Effector memory CD4-positive, alpha-beta T cell (primary cell): ENCODE measurements at places on chromosomes 1 and 21.

- H3K27ac ChIP-seq = no peak overlapping the region
- no peaks in the 10 kb centered on the region for H3K4me1 ChIP-seq
- no peak for DNase-seq
Observed at GRCh38 chr1:203551550-203551949, 57.6 kb downstream of the OPTC start.

GRCh38 chr1:36322786-36323635 lies 434 bp downstream of the EVA1B start:
- peaks cover 29% of the 10 kb centered on the region for H3K4me1 ChIP-seq
- no peak for DNase-seq
- peak overlapping the region; percentile 67 for H3K4me3 ChIP-seq
- H3K27me3 ChIP-seq = no peaks in the 10 kb centered on the region

DNA sequence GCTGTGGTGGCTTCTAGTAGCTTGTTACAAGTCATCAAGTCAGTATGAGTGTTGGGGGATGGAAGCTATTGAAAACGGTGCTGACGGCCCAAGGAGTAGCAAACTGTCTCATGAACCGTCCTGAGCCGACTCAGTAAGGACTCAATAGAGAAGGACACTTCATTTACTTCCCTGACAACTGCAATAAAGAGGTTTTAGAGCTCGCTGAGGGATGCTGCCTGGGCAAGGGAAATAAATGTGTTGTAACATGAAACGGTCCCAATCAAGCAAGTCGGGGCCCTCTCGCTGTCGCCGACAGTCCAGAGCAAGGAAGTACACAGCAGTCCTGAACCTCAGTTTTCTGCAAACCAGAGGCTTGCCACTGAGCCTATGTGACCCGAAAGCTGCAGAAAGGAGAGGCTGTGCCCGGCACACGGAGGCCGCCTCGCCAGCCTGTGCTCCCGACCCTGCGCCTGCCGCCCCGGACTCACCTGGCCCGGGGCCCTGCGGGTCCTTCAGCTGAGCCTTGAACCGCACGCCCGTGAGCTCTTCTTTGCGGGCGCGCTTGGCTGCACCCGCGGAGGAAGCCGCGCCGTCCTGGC lies 423 bp downstream of the URB1 start:
- no peak for DNase-seq
- H3K36me3 ChIP-seq = peaks cover 4% of the 10 kb centered on the region
- H3K27ac ChIP-seq = peak overlapping the region; percentile 40
- H3K4me1 ChIP-seq = peaks cover 15% of the 10 kb centered on the region

DNA sequence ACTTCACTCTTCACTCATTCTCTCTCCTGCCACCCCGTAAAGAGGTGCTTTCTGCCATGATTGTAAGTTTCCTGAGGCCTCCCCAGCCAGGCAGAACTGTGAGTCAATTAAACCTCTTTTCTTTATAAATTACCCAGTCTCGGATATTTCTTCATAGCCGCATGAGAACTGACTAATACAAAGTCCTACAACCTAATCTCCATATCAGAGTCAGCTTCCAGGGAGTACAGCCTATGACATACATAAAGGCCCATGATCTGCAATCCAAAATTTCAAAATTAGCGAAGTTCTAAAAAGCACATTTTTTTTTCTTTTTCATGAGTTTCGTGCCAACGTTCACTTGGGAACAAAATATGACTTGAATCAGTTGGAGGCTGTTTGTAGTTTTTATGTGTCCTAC lies 256.9 kb upstream of the DUSP10 start:
- no peaks in the 10 kb centered on the region for H3K4me1 ChIP-seq
- H3K4me3 ChIP-seq = no peak overlapping the region
- DNase-seq = no peak
- no peaks in the 10 kb centered on the region for H3K36me3 ChIP-seq
- no peak overlapping the region for H3K27ac ChIP-seq
- H3K27me3 ChIP-seq = no peaks in the 10 kb centered on the region

DNA sequence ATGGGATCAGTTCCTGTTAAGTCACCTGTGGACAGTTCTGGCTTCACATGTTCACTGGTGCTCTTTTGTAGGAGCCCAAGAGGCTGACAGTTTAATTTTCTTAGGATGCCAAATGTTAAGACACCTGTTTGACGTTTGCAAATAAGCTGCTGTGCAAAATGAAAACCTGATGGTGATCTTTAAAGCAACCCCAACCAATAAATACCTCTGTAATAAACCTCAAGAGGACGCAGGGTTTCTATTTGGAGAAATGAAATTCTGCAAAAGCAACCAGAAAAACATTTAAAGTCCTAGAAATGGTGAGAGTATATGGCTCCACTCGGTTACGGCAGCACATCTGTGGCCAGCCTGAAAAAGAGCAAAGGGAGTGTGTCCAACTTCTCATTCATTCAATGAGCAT lies 5.7 kb upstream of the RHEX start:
- H3K4me1 ChIP-seq = peaks cover 2% of the 10 kb centered on the region
- H3K27ac ChIP-seq = no peak overlapping the region
- no peak overlapping the region for H3K4me3 ChIP-seq
- no peaks in the 10 kb centered on the region for H3K36me3 ChIP-seq
- H3K27me3 ChIP-seq = no peaks in the 10 kb centered on the region
- no peak for DNase-seq

GRCh38 chr1:202270871-202271326 lies 70.8 kb downstream of the UBE2T start:
- H3K4me3 ChIP-seq = no peak overlapping the region
- H3K36me3 ChIP-seq = no peaks in the 10 kb centered on the region
- H3K4me1 ChIP-seq = no peaks in the 10 kb centered on the region
- DNase-seq = no peak

DNA sequence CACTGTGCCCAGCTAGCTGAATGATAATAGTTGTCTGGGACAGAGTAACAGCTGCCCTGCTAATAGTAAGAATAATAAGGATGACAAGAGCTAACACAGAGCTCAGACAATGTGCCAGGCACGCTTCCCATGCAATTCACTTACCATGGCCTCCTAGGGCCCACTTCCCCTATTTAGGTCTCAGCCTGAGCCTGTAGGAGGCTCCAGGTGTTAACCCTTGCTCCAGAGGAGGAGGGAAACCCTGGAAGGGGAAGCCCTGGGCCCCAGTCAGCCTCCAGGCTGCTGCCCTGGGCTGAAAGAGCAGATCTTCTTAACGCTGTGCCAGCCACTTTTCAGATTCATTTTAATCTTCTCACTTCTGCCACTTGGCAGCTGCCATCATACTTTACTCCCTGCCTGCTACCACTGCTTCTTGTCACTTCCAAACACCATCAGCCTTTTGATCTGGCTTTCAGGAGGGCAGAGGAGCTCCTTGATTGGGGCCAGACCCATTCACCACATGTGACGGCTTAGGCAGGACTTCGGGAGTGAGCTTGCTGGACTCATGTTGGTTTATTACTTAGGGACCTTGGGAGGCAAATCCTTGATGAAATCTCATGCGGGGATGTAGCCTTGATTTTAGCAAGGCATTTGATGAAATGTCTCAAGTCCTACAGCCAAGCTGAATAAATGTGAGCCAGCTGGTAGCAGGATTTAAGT lies 66.7 kb upstream of the PARP1 start:
- H3K27me3 ChIP-seq = no peaks in the 10 kb centered on the region
- no peak overlapping the region for H3K27ac ChIP-seq
- H3K4me3 ChIP-seq = no peak overlapping the region
- H3K36me3 ChIP-seq = no peaks in the 10 kb centered on the region

- DNase-seq = no peak
- H3K36me3 ChIP-seq = no peaks in the 10 kb centered on the region
- no peaks in the 10 kb centered on the region for H3K4me1 ChIP-seq
- no peak overlapping the region for H3K4me3 ChIP-seq
- no peak overlapping the region for H3K27ac ChIP-seq
Observed at GRCh38 chr1:207243442-207244408, 77.8 kb upstream of the CD55 start.

- DNase-seq = no peak
- H3K4me3 ChIP-seq = no peak overlapping the region
- peaks cover 40% of the 10 kb centered on the region for H3K36me3 ChIP-seq
- H3K27me3 ChIP-seq = no peaks in the 10 kb centered on the region
Observed at GRCh38 chr1:209766051-209766450, 10.2 kb downstream of the TRAF3IP3 start.

- DNase-seq = no peak
- peaks cover 56% of the 10 kb centered on the region for H3K36me3 ChIP-seq
- no peak overlapping the region for H3K27ac ChIP-seq
Observed at GRCh38 chr1:155269381-155269780, 3.9 kb downstream of the CLK2 start.

GRCh38 chr1:59481881-59482505 lies 185.1 kb downstream of the FGGY start:
- no peak overlapping the region for H3K27ac ChIP-seq
- DNase-seq = no peak
- no peaks in the 10 kb centered on the region for H3K27me3 ChIP-seq
- H3K4me3 ChIP-seq = no peak overlapping the region
- no peaks in the 10 kb centered on the region for H3K36me3 ChIP-seq
- no peaks in the 10 kb centered on the region for H3K4me1 ChIP-seq

- no peak overlapping the region for H3K4me3 ChIP-seq
- no peaks in the 10 kb centered on the region for H3K27me3 ChIP-seq
- peaks cover 16% of the 10 kb centered on the region for H3K36me3 ChIP-seq
- no peak for DNase-seq
- no peaks in the 10 kb centered on the region for H3K4me1 ChIP-seq
Observed at GRCh38 chr1:205597691-205598314, 34.0 kb downstream of the ELK4 start.

DNA sequence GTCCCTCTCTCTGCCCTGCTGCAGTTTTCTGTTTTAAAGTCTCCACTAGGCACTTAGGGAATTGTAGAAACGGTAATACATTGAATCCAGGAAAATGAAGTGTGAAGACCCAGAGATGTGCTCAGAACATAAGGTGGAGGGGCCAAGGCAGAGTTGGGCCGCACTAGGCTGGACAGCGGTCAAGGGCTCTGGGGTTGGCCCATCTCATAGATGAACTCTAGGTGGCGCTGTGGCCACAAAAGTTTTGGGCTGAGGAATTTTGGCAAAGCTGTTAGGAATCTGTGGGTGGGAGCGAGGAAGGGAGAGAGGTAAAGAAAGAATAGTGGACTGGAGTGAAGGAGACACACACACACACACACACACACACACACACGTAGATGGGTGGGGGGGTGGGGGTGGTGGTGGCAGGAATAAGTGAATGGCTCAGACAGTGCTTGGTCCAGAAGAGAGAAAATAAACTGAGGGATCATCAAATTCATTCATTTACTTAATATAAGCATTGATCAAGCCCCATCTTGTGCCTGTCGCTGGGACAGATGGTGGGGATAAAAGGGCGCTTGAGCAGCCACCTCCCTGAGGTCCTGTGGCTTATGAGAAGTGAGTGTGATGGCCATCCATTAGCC lies 258.5 kb downstream of the TRABD2B start:
- no peak overlapping the region for H3K4me3 ChIP-seq
- DNase-seq = no peak
- H3K36me3 ChIP-seq = no peaks in the 10 kb centered on the region
- H3K27ac ChIP-seq = no peak overlapping the region
- no peaks in the 10 kb centered on the region for H3K4me1 ChIP-seq

DNA sequence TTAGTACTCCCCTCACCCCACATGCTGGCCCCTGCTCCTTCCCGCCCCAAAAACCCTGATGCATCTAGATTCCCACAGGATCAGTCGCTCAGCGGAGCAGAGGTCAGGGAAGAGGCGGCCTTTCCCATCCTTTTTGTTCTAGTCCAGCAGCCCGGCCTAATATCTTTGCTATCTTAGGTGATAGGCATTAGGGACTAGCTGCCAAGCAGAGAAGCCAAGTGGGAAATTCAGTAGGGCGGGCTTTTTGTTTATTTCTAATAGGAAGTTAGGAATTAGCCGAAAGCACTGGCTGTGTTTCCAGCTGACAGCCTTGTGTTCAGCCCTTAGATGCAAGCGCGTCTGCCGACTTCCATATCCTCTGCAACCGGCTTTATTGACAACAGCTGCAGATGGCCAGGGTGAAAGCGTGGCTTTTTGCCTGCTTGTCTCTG lies 59.0 kb upstream of the BCAR3 start:
- H3K27ac ChIP-seq = no peak overlapping the region
- H3K4me3 ChIP-seq = no peak overlapping the region
- no peaks in the 10 kb centered on the region for H3K4me1 ChIP-seq

DNA sequence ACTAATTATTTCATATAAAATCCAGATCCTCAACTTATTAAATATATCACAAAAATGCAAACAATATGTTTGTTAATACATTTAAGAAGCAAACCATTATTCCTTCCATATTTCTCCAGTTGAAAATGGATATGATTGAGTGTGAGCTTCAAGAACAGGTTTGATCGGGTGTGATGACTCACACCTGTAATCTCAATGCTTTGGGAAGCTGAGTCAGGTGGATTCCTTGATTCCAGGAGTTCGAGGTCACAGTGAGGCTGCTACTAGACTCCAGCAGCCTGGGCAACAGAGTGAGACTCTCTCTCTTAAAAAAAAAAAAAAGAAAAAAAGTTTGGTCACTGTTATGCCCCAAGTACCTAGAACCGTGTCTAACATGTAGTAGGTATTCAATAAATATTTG lies 42.9 kb upstream of the RRP15 start:
- no peak overlapping the region for H3K4me3 ChIP-seq
- H3K27me3 ChIP-seq = no peaks in the 10 kb centered on the region
- no peaks in the 10 kb centered on the region for H3K36me3 ChIP-seq
- no peak for DNase-seq
- no peak overlapping the region for H3K27ac ChIP-seq
- no peaks in the 10 kb centered on the region for H3K4me1 ChIP-seq

- H3K4me3 ChIP-seq = no peak overlapping the region
- no peaks in the 10 kb centered on the region for H3K4me1 ChIP-seq
- no peak for DNase-seq
- no peaks in the 10 kb centered on the region for H3K27me3 ChIP-seq
- H3K27ac ChIP-seq = no peak overlapping the region
Observed at GRCh38 chr1:163535807-163536206, 214.1 kb downstream of the NUF2 start.

- peak within 1 kb of the TSS; percentile 62 for H3K4me3 ChIP-seq
- peaks cover 7% of the 10 kb centered on the region for H3K27me3 ChIP-seq
- no peak within 1 kb of the TSS for H3K27ac ChIP-seq
- H3K4me1 ChIP-seq = peaks cover 13% of the 10 kb centered on the region
- DNase-seq = peak; percentile 65
Observed at GRCh38 chr1:206507284-206508129, at the start of gene RASSF5. TSS of gene RASSF5 (plus strand) at chr1:206507531. CDS start at chr1:206507603, 72 bp downstream.

- no peaks in the 10 kb centered on the region for H3K27me3 ChIP-seq
- no peak overlapping the region for H3K27ac ChIP-seq
- DNase-seq = no peak
- H3K36me3 ChIP-seq = no peaks in the 10 kb centered on the region
- H3K4me1 ChIP-seq = no peaks in the 10 kb centered on the region
Observed at GRCh38 chr1:100187912-100188311, 9.9 kb upstream of the LRRC39 start.

DNA sequence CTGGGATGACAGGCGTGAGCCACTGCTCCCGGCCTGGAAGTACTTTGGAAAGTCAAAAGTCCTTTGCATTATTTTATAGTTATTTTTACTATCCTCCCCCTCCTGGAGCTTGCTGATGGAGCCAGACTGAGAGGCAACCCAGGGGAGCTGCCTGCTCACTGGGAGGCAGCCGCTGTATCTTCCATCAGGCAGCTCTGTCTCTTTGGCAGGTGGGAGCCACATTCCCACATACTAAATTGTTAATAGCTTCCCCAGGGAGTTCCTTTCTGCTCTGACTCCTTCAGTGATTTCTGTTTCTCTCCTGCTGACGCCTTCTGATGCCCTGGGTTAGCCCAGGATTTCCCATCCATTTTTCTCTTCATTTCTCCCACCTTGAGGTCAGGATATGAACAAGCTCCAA lies 4.9 kb upstream of the OPRD1 start:
- no peaks in the 10 kb centered on the region for H3K36me3 ChIP-seq
- H3K27ac ChIP-seq = no peak overlapping the region
- H3K27me3 ChIP-seq = peaks cover 16% of the 10 kb centered on the region

- H3K27me3 ChIP-seq = no peaks in the 10 kb centered on the region
- H3K36me3 ChIP-seq = no peaks in the 10 kb centered on the region
- no peak overlapping the region for H3K4me3 ChIP-seq
- DNase-seq = no peak
- no peak overlapping the region for H3K27ac ChIP-seq
- no peaks in the 10 kb centered on the region for H3K4me1 ChIP-seq
Observed at GRCh38 chr1:10761503-10762152, 34.8 kb downstream of the CASZ1 start.
